ENCODE measurements at places on chromosomes 16 and 17.

DNA sequence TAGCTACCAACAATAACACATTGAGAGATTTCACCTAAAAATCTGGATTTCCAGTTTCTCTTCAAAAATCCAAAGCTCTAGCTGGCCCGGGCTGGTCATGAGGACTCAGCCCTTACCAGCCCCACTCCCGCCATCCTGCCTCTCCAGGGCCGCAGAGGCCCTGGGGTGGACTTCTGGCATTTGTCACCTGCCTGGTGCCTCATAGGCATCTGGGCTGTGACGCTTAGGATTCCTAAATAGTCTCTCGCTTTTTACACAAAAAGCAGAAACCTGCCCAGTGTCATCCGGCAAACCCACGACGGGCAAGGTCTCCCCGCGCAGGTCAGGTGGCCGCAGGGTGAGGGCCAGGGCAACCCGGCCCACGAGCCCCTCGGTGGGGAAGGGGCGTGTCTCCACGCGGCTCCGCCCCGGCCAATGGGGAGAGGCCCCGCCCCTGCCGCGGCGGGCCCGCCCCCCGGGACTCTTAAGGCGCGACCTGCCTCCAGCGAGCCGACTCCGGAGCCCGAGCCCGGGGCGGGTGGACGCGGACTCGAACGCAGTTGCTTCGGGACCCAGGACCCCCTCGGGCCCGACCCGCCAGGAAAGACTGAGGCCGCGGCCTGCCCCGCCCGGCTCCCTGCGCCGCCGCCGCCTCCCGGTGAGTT, at the start of gene VASN:
Gene VASN, plus strand, starts transcription at position 492 of the 644 bp plus-strand sequence. CDS start 9,030 bp downstream, outside the sequence.
- ATAC-seq: peak; percentile 90

DNA sequence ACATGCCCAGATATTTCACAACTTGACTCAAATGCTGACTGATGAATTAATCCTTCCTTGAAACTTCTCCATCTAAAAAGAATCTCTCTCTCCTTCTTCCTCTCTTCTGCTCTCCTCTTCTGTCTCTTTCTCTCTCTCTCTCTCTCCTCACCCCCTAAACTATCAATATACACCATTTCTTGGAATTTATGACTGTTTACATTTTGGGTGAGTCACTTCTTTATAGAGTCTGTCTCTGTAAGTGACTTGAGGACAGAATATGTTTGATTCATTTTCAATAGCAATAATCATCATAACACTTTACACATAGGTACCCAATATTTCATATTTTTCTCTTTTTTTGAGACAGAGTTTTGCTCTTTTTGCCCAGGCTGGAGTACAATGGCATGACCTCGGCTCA, 15.3 kb downstream of the OR3A1 start:
- ATAC-seq: no peak

GRCh38 chr17:47700471-47701449, 6.8 kb downstream of the TBKBP1 start:
- ATAC-seq: peak; percentile 32

DNA sequence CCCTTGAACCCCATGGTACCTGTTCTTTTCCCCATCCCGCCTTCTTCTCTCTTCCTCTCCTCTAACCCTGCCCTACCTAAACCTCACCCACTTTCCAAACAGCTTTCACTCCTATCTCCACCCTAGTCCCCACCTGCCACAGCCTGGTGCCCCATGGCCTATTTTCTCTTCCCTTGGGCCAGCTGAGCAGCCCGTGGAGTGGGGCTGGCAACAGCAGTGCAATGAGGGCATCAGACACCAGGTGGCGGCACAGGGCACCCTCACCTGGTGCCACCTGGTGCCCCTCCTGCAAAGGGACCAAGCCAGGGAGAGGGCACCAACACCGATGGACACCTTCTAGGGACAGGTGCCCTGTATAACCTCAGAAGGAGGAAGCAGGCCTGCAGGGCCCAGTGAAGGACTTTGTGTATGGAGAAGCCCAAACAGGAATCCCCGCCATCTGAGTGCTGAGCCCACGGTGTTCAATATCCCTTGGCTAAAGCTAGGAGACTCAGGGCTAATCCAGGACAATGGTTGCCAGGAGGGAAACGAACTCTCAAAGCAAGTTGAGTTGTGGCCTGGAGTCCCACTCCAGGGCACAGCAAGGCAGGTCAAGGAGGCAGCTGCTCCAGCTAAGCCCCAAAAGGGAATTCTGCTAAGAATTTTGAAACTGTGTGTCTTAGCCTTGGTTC, 4.0 kb upstream of the ABCC3 start:
- peak; percentile 75 for ATAC-seq

DNA sequence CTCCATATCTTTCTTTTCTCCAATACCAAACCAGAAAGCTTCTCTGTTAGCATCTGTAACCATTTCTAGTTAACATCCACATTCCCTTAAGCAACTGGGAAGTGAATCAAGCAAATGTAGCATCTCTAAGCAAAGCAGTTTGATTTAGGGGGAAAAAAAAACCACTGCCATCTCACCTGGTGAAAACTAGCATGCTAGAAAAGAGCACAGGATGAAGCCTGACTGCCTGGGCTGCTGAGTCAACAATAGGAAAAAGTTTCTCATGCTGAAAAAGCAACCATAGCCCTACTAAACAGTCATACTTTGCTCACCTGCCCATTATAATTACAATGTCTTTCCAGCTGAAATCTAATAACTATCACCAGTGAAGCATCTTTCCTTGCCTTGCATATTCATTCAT, 139.3 kb downstream of the ANKFN1 start:
- ATAC-seq: peak; percentile 76

GRCh38 chr16:56874800-56875199, 9.8 kb downstream of the SLC12A3 start:
- ATAC-seq: no peak

- peak; percentile 78 for ATAC-seq
Measured at GRCh38 chr16:72099377-72099818, 5.8 kb downstream of the DHX38 start.

- no peak for ATAC-seq
Measured at GRCh38 chr16:85090873-85091521, 21.3 kb downstream of the CIBAR2 start.

DNA sequence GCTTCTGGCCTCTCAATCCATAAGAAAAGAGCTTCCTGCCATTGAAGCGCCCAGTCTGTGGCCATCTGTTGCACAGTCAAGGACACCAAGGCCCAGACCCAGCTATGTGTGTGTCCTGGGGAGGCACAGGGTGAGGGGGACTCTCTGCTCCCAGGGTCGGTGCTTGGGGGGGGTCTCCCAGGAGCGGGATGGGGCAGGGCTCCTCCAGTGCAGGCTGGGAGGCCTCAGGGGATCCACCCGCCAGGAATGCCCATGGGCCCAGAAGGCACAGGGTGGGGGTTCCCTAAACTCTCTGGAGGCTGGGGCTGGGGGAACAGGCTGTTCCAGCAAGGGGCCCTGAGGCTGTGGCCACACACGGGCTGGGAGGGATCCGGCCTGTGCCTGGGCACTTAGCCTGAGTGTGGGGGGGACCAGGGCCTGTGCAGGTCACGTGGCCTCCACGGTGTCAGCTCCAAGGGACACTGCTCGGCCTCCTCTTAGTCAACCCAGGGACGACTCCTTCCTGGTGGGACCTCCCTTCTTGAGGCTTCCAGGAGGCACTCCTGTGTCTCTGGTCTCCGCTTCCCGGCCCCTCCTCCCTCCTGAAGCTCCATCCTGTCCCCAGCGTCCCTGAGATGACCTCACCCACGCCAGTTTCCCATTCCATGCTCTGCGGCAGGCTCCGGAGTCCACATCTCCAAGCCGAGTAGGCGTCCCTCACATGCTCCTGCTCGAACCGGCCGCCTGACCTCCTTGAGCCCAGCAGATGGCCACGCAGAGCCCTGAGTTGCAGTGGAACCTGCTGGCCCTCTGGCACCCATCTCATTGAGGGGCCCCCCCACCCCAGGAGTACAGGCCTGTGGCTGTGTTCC, 23.1 kb upstream of the BAHCC1 start:
- no peak for ATAC-seq

DNA sequence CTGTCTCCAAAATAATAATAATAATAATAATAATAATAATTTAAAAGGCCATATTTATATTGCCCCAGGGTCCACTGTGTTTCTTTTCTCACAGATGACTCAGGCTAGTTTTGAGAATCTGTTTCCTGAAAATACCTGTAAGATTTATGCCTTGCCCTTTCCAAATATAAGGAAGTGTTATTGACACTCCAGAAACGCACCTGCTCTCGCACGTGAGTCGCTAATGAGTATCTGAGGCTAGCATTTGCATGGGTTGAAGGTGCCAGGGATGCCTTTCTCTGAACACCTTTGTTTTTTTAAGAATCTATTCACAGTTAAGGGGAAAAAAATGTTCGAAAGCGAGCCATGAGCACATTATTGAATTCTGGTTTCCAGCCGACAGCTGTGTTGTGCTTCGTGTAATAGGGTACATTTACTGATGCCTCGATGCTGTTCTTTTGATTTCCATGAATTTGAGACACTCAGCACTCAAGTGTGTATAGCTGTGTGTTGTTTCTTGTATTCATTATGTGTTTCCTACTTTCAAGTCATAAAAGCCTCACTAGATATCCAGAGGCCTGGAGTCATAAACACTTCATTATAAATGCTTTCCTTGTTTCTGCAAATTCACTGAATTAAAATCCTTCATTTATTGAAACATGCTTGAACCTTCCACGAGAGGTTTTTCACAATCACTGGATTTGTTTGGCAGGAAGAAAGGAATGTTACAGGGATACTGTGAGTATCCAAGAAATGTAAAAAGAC, 45.0 kb upstream of the NOL11 start:
- ATAC-seq: no peak

GRCh38 chr16:85905110-85906095, 6.4 kb downstream of the IRF8 start:
- no peak for ATAC-seq

GRCh38 chr17:14323522-14323981, 22.7 kb downstream of the HS3ST3B1 start:
- no peak for ATAC-seq

GRCh38 chr16:87471278-87472141, 21.3 kb downstream of the ZCCHC14 start:
- ATAC-seq: no peak

- no peak for ATAC-seq
Measured at GRCh38 chr16:13041646-13042290, 140.4 kb downstream of the SHISA9 start.

- ATAC-seq: no peak
Measured at GRCh38 chr17:13283606-13284005, 265.8 kb upstream of the ELAC2 start.

GRCh38 chr16:12536412-12536746, 267.3 kb downstream of the CPPED1 start:
- no peak for ATAC-seq

DNA sequence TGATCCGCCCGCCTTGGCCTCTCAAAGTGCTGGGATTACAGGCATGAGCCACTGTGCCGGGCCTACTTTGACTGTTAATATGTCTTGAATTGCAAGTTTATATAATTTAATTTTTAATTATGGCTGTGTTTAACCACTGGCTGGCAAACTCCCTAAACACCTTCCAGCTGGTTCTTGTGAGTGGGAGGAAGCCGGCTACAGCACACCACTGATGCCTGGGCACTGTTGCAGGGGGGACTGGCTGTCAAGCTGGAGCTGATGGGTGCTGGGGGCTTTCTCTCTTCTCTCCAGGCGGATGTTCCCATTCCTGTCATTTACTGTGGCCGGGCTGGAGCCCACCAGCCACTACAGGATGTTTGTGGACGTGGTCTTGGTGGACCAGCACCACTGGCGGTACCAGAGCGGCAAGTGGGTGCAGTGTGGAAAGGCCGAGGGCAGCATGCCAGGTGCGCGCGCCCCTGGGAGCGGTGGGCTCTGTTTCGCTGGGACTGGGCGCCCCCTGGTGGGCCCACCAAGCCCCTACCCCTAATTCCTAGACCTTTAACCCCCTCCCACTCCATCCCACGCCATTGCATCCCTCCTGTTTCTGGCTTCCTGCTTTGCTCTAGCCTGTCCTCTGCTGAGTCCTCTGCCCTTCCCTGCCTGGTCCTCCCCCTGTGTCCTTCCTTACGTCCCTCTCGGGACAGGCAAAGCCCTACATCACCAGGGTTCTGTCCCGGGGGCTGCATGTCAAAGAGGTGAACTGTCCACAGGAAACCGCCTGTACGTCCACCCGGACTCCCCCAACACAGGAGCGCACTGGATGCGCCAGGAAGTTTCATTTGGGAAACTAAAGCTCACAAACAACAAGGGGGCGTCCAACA, 9.5 kb downstream of the TBX21 start:
- peak; percentile 38 for ATAC-seq

- ATAC-seq: no peak
Measured at GRCh38 chr17:32318071-32318470, 23.9 kb downstream of the C17orf75 start.

GRCh38 chr17:81212365-81212764, 10.4 kb downstream of the CEP131 start:
- no peak for ATAC-seq

DNA sequence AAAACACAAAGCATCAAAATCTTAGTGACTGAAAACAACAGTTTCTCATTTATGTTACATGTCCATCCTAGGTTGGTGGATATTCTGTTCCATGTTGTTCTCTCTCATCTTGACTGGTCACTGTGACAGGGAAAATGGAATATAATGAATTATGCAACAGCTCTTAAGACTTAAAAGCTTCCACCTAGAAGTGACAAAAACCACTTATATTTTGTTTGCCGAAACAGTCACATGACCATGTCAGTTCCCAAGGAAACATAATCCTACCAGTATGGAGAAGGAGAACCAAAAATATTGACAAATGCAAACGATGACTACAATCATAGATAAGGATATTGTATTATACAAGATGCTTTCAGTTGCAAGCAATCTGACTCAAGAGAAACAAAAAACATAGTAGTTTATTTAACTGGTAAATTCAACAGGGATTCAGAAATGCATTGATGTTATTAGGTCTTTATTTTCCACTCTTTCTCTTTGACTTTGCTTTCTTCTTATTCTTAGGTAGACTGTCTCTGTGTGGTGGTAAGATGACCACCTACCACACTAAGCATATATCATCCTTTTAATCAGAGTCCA, 103.8 kb downstream of the SSH2 start:
- ATAC-seq: no peak

DNA sequence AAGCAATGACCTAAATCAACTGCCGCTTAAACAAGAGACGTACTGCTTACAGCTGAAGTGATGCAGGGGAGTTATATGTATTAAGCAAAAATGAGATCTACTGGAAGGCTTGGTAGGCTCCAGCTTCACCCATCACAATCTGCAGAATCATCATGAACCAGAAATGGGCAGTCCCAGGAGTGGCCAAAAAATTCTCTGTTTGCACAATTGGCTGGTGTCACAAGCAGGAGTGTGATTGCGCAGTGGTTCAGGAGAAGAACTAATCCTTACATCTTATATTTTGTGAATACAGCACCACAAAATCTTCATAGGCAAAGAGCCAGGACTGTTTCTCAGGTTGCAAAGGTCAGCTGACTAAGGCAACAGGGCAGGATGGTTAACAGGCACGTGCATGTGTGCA, 75.9 kb downstream of the CES1 start:
- ATAC-seq: no peak

GRCh38 chr16:31183432-31184428, 3.8 kb downstream of the FUS start:
- no peak for ATAC-seq

DNA sequence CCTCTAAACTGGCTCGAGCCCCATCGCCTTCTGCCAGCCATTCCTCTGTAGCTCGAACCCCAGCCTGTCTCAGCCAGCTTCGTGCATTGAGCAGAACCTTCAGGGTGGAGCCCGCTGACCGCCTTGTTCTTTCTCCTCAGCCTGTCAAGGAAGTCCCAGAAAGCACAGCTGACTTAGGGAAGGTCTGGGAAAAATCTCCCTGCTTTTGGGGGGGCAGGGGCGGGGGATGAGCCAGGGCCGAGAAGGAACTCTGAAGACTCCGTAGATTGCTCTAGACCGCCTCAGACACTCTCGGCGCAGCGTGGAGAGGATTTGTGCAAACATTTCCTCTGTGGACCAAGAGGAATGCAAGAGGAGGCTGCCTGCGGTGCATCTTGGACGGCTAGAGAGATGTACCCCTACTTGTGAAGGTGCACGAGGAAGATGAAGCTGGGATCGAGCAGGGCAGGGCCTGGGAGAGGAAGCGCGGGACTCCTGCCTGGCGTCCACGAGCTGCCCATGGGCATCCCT, at the start of gene GLP2R:
Gene GLP2R, plus strand, starts transcription at position 284 of the 510 bp plus-strand sequence. Its CDS starts 140 bp downstream, at position 424.
- no peak for ATAC-seq
